ENCODE measurements at places on chromosomes 13 and 19. TPM values are rescaled to one million over a fixed set of nuclear protein-coding genes. Genes with fewer than 3 reads are reported as not detected.

Gene NANOS2
- total RNA-seq, result not detected

- DNase-seq, result no peak
- no peak overlapping the region for H3K4me3 ChIP-seq
- H3K36me3 ChIP-seq, result no peaks in the 10 kb centered on the region
- H3K4me1 ChIP-seq, result no peaks in the 10 kb centered on the region
These were observed 710.0 kb upstream of the ARGLU1 start for GRCh38 chr13:107277911-107278310.

GRCh38 chr13:48695776-48696175 is 42.0 kb downstream of the CYSLTR2 start:
- H3K4me3 ChIP-seq, result no peak overlapping the region
- no peak overlapping the region for H3K27ac ChIP-seq

DNA sequence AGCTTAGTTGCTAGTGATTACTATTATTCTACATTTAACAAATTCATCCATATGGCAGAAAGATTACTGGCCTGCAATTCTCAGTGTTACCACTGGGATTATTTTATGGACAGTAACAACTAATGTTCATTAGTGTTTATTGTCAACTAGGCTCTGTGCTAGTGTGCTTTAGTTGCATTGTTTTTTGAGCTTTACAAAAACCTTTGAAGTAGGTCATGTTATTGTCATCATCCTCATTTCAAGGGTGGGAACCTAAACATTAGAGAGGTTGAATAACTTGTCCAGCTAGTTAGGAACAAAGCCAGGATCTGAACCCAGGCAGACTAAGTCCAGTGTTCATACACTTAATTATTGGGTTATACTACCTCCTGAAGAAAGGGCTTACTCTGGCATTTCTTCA is 27.8 kb upstream of the TDRD3 start:
- H3K4me1 ChIP-seq, result no peaks in the 10 kb centered on the region
- no peak overlapping the region for H3K27ac ChIP-seq
- H3K27me3 ChIP-seq, result no peaks in the 10 kb centered on the region
- DNase-seq, result no peak
- H3K36me3 ChIP-seq, result no peaks in the 10 kb centered on the region

- no peak overlapping the region for H3K4me3 ChIP-seq
- no peaks in the 10 kb centered on the region for H3K36me3 ChIP-seq
- DNase-seq, result no peak
- 0 out of 2 replicates have a peak overlapping the region, but pooled peaks have one; percentile 5 for H3K27ac ChIP-seq
- peaks cover 18% of the 10 kb centered on the region for H3K4me1 ChIP-seq
- no peaks in the 10 kb centered on the region for H3K27me3 ChIP-seq
These were observed 767 bp downstream of the ETV2 start for GRCh38 chr19:35642312-35642711.

DNA sequence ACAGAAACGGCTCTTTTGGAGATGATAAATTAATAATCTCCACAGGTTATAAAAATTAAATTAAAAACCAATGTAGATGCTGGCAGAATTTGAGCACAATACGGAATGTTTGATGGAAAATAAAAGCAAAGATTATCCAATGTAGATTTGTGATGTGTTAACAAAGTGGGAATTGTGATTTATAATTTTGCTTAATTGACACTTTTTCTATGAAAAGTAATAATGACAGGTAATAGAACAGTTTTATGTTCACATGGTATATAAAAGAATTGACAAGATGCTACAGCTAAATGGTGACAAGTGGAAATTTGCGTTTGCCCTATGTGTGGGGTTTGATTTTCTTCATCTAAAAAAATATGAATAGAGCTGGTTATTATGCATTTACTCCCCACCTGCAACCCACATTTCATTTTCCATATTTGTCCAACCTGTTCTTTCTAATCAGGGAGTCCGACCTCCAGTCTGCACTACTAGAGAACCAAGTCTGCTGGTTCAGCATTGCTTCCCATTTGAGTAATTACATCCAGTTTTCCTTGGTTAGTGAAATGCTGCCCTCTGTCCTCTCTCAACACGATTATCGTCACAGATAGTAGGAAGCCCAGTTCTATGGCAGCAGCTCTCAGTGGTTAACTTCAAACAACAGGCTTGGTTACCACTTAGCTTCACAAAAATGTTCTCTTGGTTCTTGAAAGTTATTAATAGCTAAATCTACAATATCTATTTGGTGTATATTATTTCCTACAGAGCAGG is 61.4 kb upstream of the SLITRK1 start:
- H3K4me1 ChIP-seq, result no peaks in the 10 kb centered on the region
- H3K4me3 ChIP-seq, result no peak overlapping the region
- DNase-seq, result no peak
- H3K27ac ChIP-seq, result no peak overlapping the region

GRCh38 chr13:113542751-113543424 is 41.7 kb upstream of the TFDP1 start:
- DNase-seq, result no peak
- no peaks in the 10 kb centered on the region for H3K27me3 ChIP-seq
- no peaks in the 10 kb centered on the region for H3K4me1 ChIP-seq
- H3K27ac ChIP-seq, result no peak overlapping the region
- no peaks in the 10 kb centered on the region for H3K36me3 ChIP-seq

GRCh38 chr19:40807147-40808020 is 8.4 kb downstream of the EGLN2 start:
- peak overlapping the region; percentile 17 for H3K27ac ChIP-seq
- DNase-seq, result no peak
- H3K4me1 ChIP-seq, result peaks cover 45% of the 10 kb centered on the region
- H3K4me3 ChIP-seq, result no peak overlapping the region
- no peaks in the 10 kb centered on the region for H3K27me3 ChIP-seq
- H3K36me3 ChIP-seq, result no peaks in the 10 kb centered on the region

GRCh38 chr19:35351411-35352176 is 3.9 kb downstream of the FFAR1 start:
- no peak overlapping the region for H3K4me3 ChIP-seq
- DNase-seq, result no peak
- no peaks in the 10 kb centered on the region for H3K4me1 ChIP-seq
- no peaks in the 10 kb centered on the region for H3K36me3 ChIP-seq
